ENCODE measurements at places on chromosomes 6 and 20. TPM values are rescaled to one million over a fixed set of nuclear protein-coding genes. Genes with fewer than 3 reads are reported as not detected.

The ADTRP gene
- 14.8 TPM for polyA plus RNA-seq

The CALHM4 gene
- polyA plus RNA-seq, result not detected

The FOXA2 gene
- polyA plus RNA-seq, result 32.7 TPM

The MAD2L1BP gene
- polyA plus RNA-seq, result 33.9 TPM

The TNFRSF6B gene
- polyA plus RNA-seq, result 26.2 TPM

The BFSP1 gene
- 0.70 TPM for polyA plus RNA-seq

GRCh38 chr20:24829649-24830370 is 119.3 kb upstream of the CST7 start:
- no peak for DNase-seq

DNA sequence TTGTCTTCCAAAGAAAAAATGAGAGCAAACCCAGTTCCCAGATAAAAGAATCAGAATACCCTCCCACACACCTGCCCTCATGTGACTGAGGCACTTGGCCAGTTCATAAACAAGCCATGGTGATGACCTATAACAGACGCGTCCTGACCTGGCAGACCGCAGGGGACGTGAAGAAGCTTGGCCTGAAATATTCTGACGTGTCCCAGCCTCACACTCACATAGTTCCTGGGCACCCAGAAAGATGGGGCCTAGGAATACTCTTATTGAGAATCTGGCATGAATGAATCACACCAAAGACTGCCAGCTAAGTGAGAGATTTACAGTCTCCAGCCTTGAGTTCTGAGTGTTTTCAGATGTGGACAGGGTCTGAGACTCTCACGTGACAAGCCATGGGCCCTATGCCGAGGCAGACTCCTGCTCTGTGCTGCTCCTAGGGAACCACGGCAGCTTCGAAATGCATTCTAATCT is 17.2 kb upstream of the MAP3K4 start:
- DNase-seq, result peak; percentile 76

GRCh38 chr6:164792666-164793065 is 516.7 kb downstream of the C6orf118 start:
- no peak for DNase-seq

- DNase-seq, result no peak
Observed at GRCh38 chr6:41774841-41775240, 4.9 kb downstream of the FRS3 start.

DNA sequence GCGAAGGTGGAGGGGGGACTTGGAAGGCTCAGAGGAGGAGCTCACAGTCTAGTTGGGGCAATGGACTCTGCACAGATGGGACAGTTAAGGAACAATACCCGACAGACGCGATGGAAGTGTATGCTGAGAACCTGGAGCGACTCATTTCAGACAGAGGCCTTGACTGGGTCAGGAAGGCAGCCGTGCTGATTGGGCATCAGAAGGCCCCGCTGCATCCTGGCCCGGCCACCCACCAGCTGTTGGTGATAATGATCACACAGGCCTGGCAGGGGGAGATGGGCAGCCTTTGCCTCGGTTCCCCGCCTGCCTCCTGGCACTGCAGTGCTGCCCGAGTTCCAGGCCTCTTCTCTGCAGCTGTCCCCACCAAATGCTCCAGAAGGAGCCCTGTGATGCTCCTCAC is 62.4 kb downstream of the MDGA1 start:
- DNase-seq, result no peak

- DNase-seq, result no peak
Observed at GRCh38 chr20:61067221-61067620, 184.8 kb upstream of the CDH4 start.

GRCh38 chr20:51869002-51869401 is 66.7 kb upstream of the SALL4 start:
- no peak for DNase-seq

- no peak for DNase-seq
Observed at GRCh38 chr20:444117-444516, 18.2 kb downstream of the TBC1D20 start.
